ENCODE measurements at places on chromosomes 16 and 17. TPM values are rescaled to one million over a fixed set of nuclear protein-coding genes. Genes with fewer than 3 reads are reported as not detected.

DNA sequence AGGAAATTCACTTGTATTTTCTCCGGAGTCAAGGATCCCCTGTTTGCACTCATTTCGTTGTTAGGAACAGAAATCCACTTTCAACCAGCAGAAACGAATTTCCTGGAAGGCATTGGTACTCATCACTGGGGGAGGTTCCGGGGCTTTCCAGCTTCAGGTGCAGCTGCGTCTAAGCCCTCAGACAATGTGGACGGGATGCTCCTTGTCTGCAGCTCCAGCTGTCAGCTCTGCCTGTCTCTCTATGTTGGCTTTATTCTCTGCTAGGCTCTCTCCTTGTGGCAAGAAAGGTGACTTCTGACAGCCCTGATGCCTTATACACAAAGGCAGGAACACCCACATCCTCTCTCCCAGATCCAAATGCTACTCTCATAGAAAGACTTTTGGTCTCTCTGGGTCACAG is 183.9 kb upstream of the HSBP1 start:
- no peak overlapping the region for H3K4me3 ChIP-seq
- H3K4me1 ChIP-seq = no peaks in the 10 kb centered on the region
- H3K36me3 ChIP-seq = no peaks in the 10 kb centered on the region

GRCh38 chr17:59167571-59168001 is 12.0 kb downstream of the PRR11 start:
- H3K4me3 ChIP-seq = no peak overlapping the region
- H3K27ac ChIP-seq = no peak overlapping the region
- no peaks in the 10 kb centered on the region for H3K27me3 ChIP-seq
- H3K4me1 ChIP-seq = no peaks in the 10 kb centered on the region

DNA sequence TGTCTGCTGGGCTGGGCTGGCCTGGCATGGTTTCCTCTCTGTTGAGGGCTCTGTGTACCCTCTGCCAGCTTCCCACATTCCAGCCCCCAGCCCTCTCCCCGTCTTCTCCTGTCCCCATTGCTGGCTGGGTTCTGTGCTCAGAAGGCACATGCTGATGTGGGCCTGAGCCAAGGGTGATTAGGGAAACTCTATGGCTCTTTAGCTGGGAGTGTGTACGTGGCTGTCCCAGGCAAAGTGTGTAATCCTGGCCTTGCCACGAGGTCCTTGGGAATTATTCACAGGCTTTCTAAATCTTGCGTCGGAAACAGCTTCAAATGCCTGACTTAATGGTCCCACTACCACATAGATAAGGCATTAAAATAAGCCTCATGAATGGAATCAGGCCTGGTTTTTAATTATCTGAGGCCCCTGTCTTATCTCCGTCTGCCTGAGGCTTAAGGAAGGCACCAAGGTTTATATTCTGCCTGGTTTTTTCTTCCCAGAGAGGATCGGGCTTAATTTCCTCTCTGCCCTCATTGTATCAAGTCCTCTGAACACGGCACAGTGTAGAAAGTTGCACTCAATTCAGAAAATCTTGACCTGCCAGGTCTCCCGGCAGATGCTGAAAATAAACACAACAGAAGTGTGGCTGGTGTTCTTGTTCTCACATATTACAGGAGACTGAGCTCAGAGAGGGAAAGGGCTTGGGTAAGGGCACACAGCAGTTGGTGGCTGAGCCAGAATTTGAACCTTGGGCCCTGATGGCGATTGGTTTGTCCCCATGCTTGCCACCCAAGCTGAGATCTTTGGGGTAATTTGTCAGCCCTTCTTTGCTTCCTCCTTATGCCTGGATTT is 52.9 kb upstream of the LGALS9 start:
- H3K4me3 ChIP-seq = no peak overlapping the region
- no peaks in the 10 kb centered on the region for H3K27me3 ChIP-seq
- H3K36me3 ChIP-seq = no peaks in the 10 kb centered on the region
- no peak for DNase-seq
- peak overlapping the region; percentile 81 for H3K27ac ChIP-seq

- H3K27ac ChIP-seq = no peak overlapping the region
- no peak for DNase-seq
- no peaks in the 10 kb centered on the region for H3K4me1 ChIP-seq
These were observed 52.1 kb downstream of the FOXL1 start for GRCh38 chr16:86630471-86630870.

DNA sequence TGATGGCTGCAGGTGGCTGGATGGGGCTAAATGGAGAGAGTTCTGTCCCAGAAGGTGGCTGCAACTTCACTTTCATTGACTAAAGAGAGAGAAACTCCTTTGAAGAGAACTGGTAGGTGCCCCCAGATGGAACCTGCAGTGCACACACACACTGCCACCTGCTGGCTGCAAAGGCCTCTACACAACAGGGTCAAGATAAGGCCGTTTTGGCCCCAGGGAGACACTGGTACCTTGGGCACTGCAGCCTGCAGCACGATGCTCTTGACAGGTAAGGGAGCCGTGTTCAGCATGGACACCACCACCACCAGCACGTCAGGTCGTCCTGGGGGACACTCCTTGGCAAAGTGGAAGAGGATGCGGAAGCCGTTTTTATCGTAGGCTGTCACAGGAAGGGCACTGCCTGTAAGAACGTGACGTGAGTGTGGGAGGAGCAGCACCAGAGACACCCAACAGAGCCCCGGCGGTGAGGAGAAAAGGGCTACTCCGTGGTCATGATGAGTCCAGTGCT is 22.7 kb downstream of the GGA3 start:
- no peaks in the 10 kb centered on the region for H3K4me1 ChIP-seq
- H3K4me3 ChIP-seq = no peak overlapping the region
- no peak overlapping the region for H3K27ac ChIP-seq
- no peaks in the 10 kb centered on the region for H3K27me3 ChIP-seq

GRCh38 chr16:49856672-49857330 is 889 bp upstream of the ZNF423 start:
- H3K27me3 ChIP-seq = no peaks in the 10 kb centered on the region
- H3K36me3 ChIP-seq = no peaks in the 10 kb centered on the region
- DNase-seq = peak; percentile 92
- H3K27ac ChIP-seq = no peak overlapping the region
- H3K4me3 ChIP-seq = peak overlapping the region; percentile 43

GRCh38 chr17:10372906-10373305 is at the start of gene MYH13:
MYH13 (minus strand) TSS chr17:10373006; CDS start chr17:10364530, 8,476 bp downstream.
- no peaks in the 10 kb centered on the region for H3K4me1 ChIP-seq
- H3K27ac ChIP-seq = no peak within 1 kb of the TSS
- no peak within 1 kb of the TSS for H3K4me3 ChIP-seq
- H3K36me3 ChIP-seq = no peaks in the 10 kb centered on the region

- no peak overlapping the region for H3K27ac ChIP-seq
- H3K4me3 ChIP-seq = no peak overlapping the region
- peaks cover 24% of the 10 kb centered on the region for H3K4me1 ChIP-seq
- H3K27me3 ChIP-seq = no peaks in the 10 kb centered on the region
- DNase-seq = peak; percentile 69
These were observed 10.7 kb downstream of the PDK2 start for GRCh38 chr17:50105811-50106210.

- DNase-seq = no peak
- H3K4me1 ChIP-seq = no peaks in the 10 kb centered on the region
- H3K27me3 ChIP-seq = no peaks in the 10 kb centered on the region
- no peak overlapping the region for H3K4me3 ChIP-seq
- H3K36me3 ChIP-seq = no peaks in the 10 kb centered on the region
These were observed 33.3 kb downstream of the OR1D5 start for GRCh38 chr17:3030096-3030495.

DNA sequence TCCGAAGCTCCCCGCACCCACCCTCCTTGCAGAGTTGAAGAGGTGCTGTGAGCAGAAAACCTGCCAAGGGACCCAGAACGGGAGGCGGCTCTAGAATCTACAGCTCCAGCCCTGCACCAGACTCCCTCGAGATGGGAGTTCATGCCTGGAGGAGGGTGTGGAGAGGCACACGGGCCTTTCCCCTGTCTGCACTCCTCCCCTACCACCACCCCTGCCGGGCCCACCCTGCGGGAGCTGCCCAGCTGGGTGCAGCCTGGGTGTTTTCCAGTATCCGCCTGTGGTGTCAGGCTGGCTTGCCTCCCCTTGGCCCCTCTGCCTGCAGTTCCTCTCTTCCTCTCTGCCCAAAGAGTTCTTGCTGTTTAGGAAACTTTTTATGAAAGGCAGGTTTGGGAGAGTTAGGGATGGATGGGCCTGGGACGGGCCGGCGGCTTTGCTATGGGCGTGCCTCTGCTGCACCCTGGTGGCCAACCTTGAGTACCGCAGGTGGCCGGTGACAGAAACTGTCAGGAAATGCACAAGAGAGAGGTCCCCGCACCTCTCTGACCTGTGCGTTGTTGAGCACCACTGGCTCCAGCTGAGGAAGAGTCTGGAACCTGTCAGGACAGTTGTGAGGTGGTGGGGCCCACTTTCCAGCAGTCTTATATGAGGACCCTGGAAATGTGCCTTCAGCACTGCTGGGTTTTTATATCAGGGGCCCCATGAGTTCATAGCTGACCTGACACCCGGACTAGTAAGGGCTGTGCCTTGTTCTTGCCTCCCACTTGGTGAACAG is 354.1 kb downstream of the SEC14L1 start:
- no peaks in the 10 kb centered on the region for H3K27me3 ChIP-seq
- no peak overlapping the region for H3K4me3 ChIP-seq
- DNase-seq = peak; percentile 88
- no peaks in the 10 kb centered on the region for H3K36me3 ChIP-seq
- H3K27ac ChIP-seq = no peak overlapping the region

- no peak overlapping the region for H3K27ac ChIP-seq
- H3K4me1 ChIP-seq = peaks cover 8% of the 10 kb centered on the region
- DNase-seq = peak; percentile 76
- no peaks in the 10 kb centered on the region for H3K27me3 ChIP-seq
These were observed 2.3 kb upstream of the PHF12 start for GRCh38 chr17:28953444-28954118.

- H3K27ac ChIP-seq = no peak overlapping the region
- H3K4me1 ChIP-seq = peaks cover 16% of the 10 kb centered on the region
- H3K36me3 ChIP-seq = no peaks in the 10 kb centered on the region
- H3K27me3 ChIP-seq = no peaks in the 10 kb centered on the region
These were observed 54.0 kb downstream of the ERN1 start for GRCh38 chr17:64075913-64076312.

DNA sequence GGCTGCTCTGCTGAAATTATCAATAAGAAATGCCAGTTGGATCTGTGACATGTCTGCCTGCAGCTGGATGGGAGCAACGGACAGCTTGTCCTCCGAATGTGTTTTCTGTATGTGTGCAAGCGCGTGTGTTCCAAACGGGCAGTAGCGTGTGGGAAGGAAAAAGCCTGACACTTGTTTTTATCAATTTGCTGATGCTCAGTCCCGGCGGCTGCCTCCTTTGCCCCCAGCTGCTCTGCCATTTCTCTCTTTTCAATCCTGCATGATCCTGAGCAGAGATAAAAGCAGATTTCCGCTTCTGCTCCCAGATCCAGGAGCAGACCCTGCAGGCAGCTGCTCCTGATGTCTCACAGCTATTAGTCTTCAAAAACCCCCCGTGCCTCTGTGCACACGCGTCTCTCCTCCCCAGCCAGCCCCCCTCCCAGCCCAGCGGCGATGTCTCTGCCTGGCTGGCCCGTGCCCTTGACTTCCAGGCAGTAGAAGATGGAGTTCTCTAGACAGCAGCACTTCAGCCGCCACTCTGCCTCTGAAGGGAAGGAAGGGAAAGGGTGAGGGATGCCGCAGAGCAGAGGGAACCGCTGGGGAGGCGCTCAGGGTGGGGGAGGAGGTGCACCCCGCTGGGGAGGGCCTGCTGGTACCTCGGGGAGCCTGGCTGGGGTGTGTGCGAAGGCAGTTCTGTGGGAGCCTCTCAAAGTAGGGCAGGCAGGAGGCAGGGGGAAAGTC is 4.1 kb downstream of the PRCD start:
- no peaks in the 10 kb centered on the region for H3K36me3 ChIP-seq
- H3K27ac ChIP-seq = no peak overlapping the region
- H3K4me1 ChIP-seq = peaks cover 20% of the 10 kb centered on the region
- DNase-seq = peak; percentile 72

DNA sequence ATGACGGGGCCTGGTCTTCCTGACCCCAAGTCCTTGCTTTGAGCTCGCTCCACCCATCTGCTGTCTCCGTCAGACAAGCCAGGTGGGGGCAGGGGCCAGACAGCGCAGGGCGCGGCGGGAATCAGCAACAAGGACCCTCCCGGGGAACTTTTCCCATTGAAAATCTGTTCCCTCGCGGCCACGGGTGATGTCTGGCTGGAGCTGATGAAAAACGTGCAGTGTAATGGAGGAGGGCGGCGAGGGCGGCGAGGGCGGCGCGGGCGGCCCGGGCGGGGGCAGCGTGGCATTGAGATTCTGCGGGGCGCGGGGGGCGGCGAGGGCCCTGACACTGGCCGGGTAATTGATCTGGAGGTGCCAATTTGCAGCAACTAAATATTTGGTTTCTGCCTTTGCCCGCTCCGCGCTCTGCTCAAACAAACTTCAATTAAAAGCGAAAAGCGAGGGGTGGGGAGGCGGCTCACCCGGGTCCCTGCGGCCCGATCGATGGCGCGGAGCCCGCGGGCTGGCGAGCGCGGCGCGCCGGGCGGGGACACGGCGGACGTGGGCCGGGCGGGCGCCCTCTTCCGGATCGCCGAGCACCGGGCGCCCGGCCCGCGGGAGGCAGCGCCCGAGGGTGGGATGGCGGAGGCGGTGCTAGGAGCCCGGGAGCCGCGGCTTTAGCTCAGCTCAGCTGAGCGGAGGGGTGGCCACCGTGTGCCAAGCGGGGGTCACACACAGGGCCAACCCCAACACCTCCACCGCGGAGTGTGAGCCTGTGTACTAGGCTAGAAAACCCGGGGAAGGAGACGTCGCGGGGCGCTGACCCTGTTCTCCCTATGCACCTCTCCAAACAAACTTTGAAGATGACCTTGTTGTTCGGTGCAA is 32.4 kb downstream of the DCAKD start:
- no peaks in the 10 kb centered on the region for H3K27me3 ChIP-seq
- peaks cover 5% of the 10 kb centered on the region for H3K4me1 ChIP-seq
- H3K27ac ChIP-seq = no peak overlapping the region
- no peaks in the 10 kb centered on the region for H3K36me3 ChIP-seq
- DNase-seq = no peak
- H3K4me3 ChIP-seq = no peak overlapping the region

GRCh38 chr17:606508-607250 is 108.0 kb downstream of the VPS53 start:
- peaks cover 6% of the 10 kb centered on the region for H3K36me3 ChIP-seq
- H3K27me3 ChIP-seq = no peaks in the 10 kb centered on the region
- H3K27ac ChIP-seq = no peak overlapping the region
- no peak overlapping the region for H3K4me3 ChIP-seq

GRCh38 chr17:40035162-40035559 is 19.0 kb downstream of the MED24 start:
- H3K27ac ChIP-seq = no peak overlapping the region
- peaks cover 25% of the 10 kb centered on the region for H3K36me3 ChIP-seq
- H3K4me1 ChIP-seq = no peaks in the 10 kb centered on the region
- H3K4me3 ChIP-seq = no peak overlapping the region

GRCh38 chr16:2934450-2934849 is 22.7 kb downstream of the FLYWCH1 start:
- H3K36me3 ChIP-seq = peaks cover 5% of the 10 kb centered on the region
- no peak for DNase-seq
- H3K27me3 ChIP-seq = no peaks in the 10 kb centered on the region
- H3K4me3 ChIP-seq = no peak overlapping the region

FBXO39 gene
- not detected for total RNA-seq

C16orf86 gene
- total RNA-seq = 6.6 TPM

SLC16A6 gene
- 3.6 TPM for total RNA-seq

RASL10B gene
- total RNA-seq = 2.4 TPM

BICDL2 gene
- total RNA-seq = 12.1 TPM

FNDC8 gene
- not detected for total RNA-seq

TK2 gene
- 44.2 TPM for total RNA-seq

COQ9 gene
- total RNA-seq = 78.0 TPM

TMEM106A gene
- total RNA-seq = 18.1 TPM

CES1 gene
- total RNA-seq = 11.9 TPM

ULK2 gene
- total RNA-seq = 16.3 TPM

KLHL10 gene
- total RNA-seq = 0.28 TPM

CETP gene
- total RNA-seq = 1.3 TPM

KRTAP2-3 gene
- 0.28 TPM for total RNA-seq

CX3CL1 gene
- 46.4 TPM for total RNA-seq

Measured in kidney (tissue), 22 donors.